ENCODE measurements at places on chromosomes 13 and 19.
A peak's percentile ranks its signal among the peaks of the same experiment; 100 is the strongest.

DNA sequence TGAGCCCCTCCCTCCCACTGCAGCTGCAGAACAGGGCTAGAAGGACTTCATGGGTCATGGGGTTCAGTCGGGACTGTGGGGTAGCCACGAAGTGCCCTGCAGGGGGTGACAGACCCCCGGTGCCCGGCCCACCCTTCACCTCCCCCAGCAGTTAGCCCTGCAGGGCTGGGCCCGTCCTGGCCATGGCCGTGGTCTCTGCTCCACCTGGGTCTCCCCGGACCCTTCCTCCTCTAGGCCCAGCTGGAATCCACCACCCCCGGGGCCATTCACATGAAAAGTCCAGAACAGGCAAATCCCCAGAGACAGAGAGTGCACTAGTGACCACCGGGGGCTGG lies 17.3 kb downstream of the MKNK2 start:
- no peak for DNase-seq

- peak; percentile 93 for DNase-seq
Measured at GRCh38 chr13:41658057-41658661, 200.8 kb downstream of the RGCC start.

DNA sequence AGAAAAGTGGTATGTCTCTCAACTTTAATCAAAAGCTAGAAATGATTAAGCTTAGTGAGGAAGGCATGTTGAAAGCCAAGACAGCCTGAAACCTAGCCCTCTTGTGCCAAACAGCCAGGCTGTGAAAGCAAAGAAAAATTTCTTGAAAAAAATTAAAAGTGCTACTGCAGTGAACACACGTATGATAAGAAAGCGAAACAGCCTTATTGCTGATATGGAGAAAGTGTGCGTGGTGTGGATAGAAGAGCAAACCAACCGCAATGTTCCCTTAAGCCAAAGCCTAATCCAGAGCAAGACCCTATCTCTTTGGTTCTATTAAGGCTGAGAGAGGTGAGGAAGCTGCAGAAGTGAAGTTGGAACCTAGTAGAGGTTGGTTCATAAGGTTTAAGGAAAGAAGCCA lies 96.4 kb downstream of the ZDHHC20 start:
- DNase-seq = no peak

DNA sequence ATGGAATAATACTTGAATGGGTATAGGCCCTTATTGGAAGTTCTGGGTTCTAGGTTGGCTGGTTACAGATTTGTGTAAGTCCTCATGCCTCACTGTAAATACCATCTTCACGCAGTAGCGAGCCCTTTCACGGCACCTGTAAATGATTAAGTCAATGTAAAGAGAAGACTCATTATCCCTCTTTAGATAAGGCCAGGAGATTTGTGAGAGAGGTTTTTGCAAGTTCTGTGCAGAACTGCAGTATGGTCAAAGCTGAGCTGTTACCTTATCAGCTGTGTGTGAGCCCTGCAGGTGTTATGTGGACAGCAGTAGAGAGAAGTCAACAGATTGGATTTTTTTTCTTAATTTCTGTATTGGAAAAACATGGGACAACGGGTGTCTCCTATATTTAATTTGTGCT lies 141.6 kb downstream of the SHISA2 start:
- no peak for DNase-seq

GRCh38 chr13:112867301-112867711 lies 101.7 kb upstream of the MCF2L start:
- no peak for DNase-seq

- peak; percentile 41 for DNase-seq
Measured at GRCh38 chr19:43152214-43152613, 34.1 kb downstream of the PSG5 start.

GRCh38 chr13:46334035-46334822 lies 52.8 kb downstream of the RUBCNL start:
- DNase-seq = no peak

- no peak for DNase-seq
Measured at GRCh38 chr19:7512400-7512851, 3.5 kb upstream of the ZNF358 start.

DNA sequence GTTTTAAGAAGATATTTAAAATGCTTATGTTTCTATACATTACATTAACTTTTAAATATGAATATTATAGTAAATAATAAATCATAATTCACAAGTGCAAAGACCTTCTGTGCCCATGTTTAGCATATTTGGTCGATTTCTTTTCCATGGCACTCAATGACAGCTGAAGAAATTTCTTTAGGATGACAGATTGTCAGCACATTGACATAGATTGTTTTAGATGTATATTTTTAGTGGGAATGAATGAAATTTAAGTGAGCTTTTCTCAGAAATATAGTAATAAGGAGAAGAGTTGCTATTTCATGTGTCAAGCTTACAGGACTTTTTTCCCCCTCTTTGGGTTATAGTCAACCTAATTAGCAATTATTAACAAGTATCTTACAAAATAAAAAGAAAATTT lies 256.5 kb downstream of the SHISA2 start:
- DNase-seq = no peak

GRCh38 chr13:93262729-93263345 lies 36.2 kb downstream of the GPC6 start:
- DNase-seq = peak; percentile 85

GRCh38 chr19:18433015-18433691 lies 4.8 kb downstream of the ISYNA1 start:
- no peak for DNase-seq

DNA sequence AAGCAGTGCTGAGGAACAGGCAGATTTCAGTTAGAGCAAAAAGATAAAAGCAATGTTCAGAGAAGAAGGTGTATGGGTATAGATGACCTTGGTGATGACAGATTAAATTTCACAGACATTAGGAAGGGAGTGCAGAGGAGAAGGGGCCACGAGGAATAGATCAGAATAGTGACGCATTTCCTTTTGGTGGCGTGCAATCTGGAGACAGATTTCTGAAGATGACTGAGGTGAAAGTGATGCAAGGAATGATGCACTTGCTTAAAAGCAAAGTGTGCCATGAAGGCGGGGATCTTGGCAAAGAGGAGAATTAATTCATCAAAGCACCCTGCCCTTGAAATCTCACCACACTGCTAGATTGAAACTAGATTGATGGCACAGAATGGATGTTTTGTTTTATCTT lies 202.4 kb downstream of the ITGBL1 start:
- peak; percentile 12 for DNase-seq

- DNase-seq = no peak
Measured at GRCh38 chr19:3617463-3617862, 9.1 kb downstream of the CACTIN start.

DNA sequence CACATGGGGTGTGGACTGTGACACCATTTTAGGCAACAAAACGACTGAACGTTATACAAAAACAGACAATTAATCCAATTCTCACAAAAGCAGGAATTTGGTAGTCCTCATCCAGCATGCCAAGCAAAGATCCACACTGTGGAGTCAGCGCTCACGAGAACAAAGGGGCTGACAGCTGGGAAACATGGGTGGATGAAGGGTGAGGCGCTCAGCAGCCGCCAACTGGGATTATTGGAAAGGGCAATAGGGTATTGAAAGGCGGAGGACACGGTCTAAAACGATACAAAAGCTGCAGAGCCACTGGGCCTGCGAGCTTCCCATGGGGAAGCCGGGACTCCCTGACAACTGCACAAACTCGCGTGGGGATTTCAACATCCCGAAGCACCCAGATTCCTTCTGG lies 4.7 kb upstream of the ZNF813 start:
- no peak for DNase-seq

GRCh38 chr13:110600261-110600819 lies 15.0 kb upstream of the NAXD start:
- DNase-seq = no peak

DNA sequence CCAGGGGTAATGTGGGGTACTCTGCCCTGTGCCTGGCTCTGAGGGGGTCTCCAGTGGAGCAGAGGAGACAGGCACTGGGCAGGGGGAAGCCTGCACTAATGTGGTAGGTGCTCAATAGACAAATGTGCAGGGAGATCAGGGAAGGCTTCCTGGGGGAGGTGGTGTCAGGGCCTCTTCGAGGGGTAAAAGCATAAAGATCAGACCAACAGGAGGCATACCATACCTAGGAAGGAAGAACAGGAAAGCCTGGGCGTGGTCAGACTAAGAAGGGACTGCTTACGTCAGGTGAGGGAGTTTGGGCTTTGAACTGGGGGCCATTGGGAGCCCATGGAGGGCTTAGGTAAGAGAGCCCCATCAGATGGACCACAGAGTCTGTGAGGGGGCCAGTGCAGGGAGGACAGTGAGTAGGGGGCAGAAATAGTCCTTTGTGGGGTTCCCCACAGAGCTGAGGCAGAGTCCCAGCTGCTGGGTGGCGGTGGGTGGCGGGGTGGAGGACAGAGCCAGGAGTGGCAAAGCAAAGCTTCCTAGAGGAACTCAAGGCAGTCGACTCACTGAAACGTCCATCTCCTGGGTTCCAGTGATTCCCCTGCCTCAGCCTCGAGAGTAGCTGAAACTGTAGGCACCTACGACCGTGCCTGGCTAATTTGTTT lies 8.8 kb downstream of the PRR36 start:
- DNase-seq = no peak

DNA sequence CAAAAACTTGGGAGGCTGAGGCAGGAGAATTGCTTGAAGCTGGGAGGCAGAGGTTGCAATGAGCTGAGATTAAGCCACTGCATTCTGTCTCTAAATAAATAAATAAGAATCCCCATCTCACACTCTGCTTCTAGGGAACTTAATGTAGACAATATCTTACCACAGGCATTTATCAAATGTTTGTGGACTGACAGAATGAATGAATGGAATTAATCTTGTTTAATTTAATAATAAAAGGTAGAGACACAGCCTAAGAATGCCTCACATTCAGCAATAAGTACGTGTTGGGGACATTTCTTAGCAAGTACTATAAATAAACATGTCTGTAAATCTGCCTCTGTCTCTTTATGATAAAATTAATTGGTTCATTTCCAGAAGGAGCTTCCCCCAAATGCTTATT lies 36.2 kb upstream of the RBM26 start:
- no peak for DNase-seq

DNA sequence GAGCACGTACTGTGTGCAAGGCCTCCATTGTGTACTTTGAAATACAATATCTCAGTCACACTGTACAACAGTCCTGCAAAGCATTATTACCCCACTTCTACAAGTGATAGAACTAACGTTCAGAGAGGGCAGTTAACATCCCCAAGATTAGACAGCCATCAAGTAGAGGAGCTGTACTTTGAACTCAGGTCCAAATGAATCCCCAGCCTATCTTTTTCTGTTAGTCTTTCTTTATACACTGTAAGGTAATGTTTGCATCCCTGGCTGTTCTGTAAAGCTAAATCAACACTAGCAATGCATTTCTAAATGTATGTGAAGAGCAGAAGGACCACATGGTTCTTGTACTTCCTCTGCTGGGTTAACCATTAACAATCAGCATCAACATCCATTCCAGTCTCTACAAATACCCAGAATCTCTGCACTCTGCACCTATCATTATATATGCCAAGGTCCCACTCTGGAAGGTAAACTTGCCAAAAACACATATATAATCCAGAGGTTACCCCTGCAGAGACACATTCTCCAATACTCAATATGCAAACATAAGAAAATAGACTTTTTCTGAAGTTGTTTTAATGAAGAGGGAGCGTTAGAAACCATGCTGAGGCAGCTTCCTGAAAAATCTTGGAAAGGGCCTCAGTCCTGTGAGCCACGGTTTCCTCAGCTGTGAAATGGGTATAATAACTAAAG lies 182.3 kb downstream of the MZT1 start:
- no peak for DNase-seq

DNA sequence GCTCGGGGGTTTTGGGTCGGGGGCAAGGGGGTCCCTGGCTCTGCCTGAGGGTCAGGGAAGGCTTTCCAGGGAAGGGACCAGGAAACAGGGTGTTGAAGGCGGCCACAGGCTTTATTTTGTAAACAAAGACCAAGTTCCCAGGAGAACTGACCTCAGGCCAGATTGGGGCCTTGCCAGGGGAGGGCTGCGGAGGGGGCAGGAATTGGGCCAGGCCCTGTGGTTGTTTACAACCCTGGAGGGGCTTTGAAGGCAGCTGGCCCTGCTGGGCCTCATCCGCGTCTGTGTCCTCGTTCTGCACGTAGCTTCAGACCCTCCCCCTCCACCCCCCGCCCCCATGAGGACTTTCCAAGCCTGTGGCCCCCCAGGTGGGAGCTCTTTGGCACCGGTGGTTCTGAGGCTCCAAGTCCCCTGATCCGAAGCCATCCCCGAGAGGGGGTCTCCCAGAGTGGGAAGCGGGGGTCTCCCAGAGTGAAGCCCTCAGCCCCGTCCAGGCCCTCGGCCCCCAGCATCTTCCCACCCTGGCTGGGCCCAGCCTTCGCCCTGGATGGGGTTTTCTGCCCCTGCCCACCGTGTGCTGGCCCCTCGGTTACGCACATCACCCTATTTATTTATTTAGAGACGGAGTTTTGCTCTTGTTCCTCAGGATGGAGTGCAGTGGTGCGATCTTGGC lies 13.5 kb upstream of the BSG start:
- peak; percentile 14 for DNase-seq

- peak; percentile 44 for DNase-seq
Measured at GRCh38 chr13:42041011-42041683, 7.3 kb upstream of the DGKH start.

DNA sequence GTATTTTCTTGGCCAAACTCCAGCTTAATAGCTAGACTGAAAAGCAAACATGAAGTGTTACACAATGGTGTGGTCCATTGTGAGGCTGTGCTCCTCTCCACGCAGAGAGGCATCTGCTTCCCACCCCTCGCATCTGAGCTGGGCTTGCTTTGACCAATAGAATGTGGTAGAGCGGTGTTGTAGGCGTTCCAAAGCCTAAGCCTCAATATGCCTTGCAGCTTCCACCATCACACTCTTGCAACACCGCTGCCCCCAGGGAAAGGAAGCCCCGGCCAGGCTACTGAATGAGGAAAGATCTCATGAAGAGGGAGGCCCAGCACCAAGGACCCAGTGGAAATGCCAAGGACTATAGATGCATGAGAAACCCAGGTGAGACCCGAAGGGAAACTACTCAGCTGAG lies 9.4 kb downstream of the FLT1 start:
- no peak for DNase-seq

DNA sequence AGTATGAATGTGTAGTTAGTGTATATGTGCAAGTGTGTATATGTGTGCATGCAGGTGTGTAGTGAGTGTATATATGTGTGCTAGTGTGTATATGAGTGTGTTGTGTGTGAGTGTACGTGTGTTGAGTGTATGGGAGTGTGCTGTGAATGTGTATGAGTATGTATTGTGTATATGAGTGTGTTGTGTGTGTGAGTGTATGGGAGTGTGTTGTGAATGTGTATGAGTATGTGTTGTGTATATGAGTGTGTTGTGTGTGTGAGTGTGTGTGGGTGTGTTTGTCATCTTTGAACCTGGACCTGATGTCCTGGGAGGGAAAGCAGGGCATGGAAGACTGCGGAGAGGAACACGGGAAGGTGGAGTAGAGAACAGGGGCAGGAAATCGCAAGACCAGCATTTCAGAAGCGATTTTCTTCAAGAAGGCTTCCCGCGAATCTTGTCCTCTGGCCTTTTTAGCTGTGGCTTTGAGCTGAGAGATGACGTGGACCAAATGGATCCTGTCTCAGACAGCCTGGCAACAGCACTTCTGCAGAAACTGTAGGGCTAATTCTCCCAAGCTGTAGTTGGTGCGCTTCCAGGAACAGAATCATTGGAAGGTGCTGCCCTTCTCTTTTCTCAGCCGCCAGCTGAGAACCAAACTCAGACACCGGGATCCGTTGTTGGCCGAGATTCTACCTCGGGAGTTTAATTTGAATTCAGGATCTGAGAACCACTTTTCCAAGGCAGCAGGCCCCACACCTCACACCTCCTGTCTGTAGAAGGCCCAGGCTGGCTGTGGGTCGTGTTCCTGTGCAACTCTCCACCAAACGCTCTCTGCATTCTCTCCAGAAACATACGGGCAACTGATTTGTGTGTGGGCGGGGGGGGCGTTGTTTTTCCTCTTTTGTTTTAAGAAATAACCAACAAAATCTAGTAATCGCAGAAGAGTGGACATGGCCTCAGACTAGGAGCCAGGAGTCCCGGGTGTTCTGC lies 94.7 kb upstream of the RAP2A start:
- DNase-seq = peak; percentile 98

GRCh38 chr19:33343859-33344572 lies 29.5 kb upstream of the CEBPG start:
- no peak for DNase-seq
